ENCODE measurements at places on chromosomes 6 and 20.

GRCh38 chr20:35871259-35871771 is 83.0 kb downstream of the SCAND1 start:
- no peak for DNase-seq

DNA sequence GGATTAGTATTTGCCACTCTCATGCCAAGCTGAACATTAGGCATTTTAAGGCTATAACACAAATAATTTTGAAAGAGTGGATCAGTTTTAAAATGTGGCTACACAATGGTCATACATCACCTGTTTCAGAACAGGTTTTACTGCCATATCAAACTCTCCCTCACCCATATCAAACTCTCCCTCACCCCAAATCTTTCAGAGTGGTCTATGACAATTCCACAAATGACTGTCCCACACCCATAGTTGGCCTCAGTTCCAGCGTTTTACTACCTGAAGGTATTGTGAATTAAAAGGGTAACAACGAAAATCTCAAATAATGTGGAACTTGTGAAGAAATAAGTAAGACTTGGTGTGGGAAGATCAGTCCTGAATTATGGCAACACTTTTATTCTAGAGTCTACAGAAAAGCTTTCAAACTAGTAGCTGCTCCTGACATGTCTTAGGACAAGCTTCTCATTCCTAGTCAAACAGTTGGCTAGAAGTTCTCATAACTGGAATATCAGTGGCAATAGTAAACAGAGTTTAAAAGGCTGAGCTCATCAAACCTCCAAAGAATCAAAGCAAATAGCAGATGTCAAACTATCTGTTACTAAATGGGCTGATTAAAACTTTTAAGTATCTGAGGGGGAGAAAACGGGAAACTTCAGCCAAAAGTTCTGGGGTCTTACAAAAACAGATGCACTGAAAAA is 52.4 kb downstream of the MAP3K7 start:
- DNase-seq = no peak

- DNase-seq = no peak
Observed at GRCh38 chr6:130547723-130548122, 181.9 kb downstream of the TMEM200A start.

DNA sequence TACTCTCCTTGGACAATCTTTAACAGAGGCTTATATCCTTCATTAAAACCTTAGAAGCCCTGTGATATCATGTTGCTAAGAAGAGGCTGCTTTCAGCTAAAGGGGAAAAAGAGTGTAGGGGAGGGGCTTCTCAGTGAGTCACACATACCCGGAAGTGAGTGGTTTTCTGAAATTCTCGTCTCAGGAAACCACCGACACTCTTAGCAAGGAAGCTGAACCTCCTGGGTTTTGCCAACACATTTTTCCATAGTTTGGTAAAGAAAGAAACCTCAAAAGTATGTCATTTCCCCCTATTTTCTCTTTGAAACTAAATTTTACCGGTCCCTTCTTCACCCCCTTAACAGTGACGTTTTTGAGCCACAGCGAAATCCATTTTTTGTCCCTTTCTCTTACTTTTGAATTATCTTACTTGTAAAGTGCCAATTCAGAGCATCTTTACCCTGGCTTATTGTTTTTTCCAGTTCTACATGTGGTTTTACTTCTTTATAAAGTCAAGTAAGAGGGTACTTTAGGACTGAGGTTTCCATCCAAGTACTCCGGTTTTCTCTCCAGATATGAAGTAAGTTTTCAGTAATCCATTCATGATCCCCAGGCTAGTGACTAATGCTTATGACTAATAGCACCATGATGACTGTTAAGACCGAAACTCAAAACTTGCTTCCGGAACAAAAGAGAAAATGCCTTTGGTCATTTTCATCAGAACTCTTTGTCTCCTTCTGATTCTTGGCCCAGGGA is 219.3 kb downstream of the ARHGAP18 start:
- DNase-seq = no peak

GRCh38 chr20:57391439-57392301 is 474 bp downstream of the RBM38 start:
- no peak for DNase-seq

DNA sequence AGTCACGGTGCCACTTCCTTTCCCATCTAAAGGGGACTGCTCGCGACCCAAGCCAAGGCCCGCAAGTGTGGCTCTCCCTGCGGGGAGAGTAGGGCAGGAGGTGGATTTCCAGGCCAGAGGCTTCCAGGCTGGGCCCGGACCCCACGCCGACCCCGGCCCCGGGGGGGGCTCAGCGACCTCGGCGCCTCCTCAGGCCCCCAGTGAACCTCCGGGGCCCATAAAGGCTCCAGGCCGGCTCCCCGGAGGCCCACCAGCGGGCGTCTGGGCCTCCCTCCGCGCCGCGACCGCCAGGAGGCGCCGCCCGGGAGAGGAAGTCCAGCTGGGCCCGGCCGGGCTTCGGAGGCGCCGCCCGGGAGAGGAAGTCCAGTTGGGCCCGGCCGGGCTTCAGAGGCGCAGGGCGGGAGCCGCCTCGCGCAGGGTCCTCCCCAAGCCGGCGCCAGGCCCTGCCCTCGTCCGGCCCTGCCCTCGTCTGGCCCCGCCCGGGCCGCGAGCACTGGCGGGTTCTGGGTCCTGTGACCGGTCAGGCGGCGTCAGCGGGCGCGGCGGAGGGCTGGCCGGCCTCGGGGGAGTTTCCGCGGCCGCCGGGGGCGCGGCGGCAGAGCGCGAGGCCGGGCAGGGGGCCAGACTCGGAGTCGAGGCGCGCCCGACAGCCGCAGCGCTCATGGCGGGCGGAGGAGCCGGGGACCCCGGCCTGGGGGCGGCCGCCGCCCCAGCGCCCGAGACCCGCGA is at the start of gene RAB32:
Gene RAB32, plus strand, starts transcription at position 623 of the 729 bp plus-strand sequence. Its CDS starts 39 bp downstream, at position 662.
- DNase-seq = no peak

DNA sequence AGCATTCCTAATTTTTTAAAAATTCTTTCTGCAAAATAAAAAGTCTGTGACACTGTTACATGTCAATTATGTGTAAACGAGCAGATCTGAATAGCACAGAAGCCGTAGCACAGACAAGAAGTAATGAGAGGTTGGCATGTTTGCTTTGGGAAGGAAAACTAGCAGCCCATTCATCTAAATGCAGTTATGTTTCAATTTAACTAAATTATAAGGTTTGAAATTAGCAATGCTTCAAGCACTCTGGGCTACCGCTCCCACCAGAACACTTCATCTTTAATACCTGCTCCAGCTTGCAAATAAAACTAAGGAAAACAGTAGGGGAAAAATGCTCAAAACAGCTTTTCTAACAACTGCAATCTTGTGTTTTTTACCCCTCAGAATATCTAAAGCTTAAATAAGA is 73.9 kb downstream of the PTPRK start:
- DNase-seq = no peak

- DNase-seq = no peak
Observed at GRCh38 chr6:114142258-114142657, 171.3 kb upstream of the HDAC2 start.

GRCh38 chr6:65786815-65787214 is 79.8 kb upstream of the EYS start:
- DNase-seq = no peak

GRCh38 chr20:57772349-57772964 is 62.6 kb upstream of the PMEPA1 start:
- no peak for DNase-seq

- DNase-seq = no peak
Observed at GRCh38 chr20:13723011-13723410, 61.7 kb downstream of the ESF1 start.

- DNase-seq = no peak
Observed at GRCh38 chr20:58436868-58437645, 48.0 kb downstream of the VAPB start.
